NCI-H2171 (cell line): ENCODE measurements at places on chromosomes 7 and 10.

DNA sequence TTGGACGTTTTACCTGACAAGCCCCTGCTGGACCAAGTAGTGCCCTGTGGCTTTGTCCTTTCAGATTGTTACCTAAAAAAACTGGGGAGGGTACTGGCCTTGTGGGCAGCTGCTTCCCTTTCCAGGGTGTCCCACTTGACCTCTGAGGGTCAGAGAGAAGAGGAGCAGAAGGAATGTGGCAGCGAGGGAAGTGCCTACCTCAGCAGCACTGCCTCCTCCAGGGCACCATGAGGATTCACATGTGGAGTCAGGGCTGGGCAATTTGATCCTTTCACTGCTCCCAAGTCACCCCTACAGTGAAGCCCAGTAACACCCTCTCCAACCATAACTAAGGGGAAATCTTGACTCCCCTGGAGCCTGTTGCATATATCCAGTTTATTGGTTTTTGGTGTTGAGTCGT lies 64.6 kb downstream of the ITGB1 start:
- no peak for DNase-seq

DNA sequence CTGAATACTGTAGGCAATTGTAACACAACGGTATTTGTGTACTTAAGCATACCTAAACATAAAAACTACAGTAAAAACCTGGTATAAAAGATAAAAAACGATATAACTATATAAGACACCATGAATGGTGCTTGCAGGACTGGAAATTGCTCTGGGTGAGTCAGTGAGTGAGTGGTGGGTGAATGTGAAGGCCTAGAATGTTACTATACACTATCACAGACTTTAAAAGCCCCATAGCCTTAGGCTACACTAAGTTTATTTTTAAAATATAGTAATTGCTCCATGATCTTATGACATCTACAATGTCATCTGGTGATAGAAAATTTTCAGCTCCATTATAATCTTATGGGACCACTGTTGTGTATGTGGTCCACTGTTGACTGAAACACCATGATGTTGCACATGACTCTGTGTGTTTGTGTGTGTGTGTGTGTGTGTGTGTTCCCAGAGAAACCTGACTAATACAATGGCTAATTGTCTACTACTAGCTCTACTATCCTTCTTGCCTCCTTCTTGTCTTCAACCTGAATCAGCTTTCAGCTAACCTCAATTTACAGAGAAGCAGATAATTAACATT lies 27.6 kb upstream of the PRPF18 start:
- no peak for DNase-seq

DNA sequence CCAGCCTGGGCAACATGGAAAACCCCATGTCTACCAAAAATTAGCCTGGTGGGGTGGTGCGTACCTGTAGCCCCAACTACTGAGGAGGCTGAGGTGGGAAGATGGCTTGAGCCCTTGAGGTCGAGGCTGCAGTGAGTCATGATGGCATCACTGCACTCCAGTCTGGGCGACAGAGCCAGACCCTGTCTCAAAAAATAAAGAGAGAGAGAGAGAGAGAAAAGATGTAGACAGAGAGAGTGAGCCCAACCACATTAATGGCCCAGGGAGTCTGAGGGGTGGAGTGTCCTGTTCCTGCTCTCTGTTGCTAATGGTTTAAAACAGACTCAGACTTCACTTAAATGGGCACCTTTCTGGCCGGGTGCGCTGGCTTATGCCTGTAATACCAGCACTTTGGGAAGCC lies 455.7 kb upstream of the GALNT17 start:
- no peak for DNase-seq

DNA sequence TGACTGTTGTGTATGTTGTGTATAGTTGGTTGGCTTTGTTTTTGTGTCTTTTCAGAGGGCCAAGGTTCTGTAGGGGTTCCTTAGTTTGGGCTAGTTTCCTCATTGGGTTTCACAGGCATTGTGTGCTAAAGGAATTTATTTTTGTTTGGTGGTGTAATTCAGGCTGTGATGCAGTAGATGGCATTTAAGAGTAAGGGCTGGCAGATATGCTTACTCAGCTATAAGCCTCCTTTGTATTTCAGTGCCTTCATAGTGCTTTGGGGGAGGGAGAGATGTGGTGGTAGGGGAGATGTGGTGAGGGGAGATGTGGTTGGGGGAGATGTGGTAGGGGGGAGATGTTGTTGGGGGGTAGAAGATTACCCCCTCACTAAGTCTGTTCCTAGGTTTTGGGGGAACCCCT lies 91.7 kb downstream of the SLC25A40 start:
- no peak for DNase-seq

DNA sequence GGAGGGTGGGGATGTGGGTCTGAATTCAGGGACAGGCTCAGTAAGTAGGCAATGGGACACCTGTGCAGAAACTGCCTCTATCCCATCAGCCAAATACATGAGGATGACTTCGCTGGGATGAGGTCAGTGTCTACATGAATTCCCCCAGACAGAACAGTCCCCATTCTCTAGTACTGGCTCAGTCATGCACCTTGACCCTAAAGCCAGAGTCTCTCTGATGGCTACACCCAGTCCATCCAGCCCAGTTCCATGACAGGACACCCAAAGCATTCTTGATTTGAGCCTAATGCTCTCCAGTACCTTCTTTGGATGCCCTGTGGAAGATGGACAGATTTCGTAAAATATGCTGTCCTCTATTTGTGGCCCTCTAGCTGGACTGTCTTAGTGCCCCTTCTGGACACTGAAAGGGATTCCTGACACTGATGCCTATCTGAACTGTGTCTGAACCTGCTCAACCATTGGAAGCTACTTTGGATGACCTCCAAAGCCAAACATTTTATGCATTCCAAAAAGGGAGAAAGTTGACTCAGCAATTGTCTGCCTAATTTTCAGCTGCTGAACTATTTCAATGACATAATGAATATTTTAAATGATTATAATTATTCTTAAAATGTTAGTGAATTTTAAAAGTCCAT lies 14.6 kb downstream of the SFRP4 start:
- no peak for DNase-seq

DNA sequence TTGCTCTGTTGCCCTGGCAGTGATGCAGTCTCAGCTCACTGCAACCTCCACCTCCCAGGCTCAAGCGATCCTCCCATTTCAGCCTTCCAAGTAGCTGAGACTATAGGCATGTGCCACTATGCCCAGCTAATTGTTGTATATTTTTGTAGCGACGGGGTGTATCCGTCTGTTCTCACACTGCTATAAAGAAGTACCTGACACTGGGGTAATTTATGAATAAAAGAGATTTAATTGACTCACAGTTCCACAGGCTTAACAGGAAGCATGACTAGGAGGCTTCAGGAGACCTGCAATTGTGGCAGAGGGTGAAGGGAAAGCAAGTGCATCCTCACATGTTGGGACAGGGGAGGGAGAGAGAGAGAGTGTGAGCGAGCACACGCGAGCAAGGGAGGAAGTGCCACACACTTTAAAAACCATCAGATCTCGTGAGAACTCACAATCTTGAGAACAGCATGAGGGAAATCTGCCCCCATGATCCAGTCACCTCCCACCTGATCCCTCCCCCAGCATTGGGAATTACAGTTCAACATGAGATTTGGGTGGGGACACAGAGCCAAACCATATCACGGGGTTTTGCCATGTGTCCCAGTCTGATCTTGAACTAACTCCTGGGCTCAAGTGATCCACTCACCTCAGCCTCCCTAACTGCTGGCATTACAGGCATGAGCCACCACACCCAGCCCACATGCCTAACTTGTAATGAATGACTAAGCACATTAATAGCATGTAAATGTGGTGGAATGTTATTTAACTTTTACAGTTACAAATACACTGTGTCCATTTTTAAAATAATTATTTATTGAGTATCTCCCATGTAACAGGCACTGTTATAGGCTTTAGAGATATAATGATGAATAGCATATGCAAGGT lies 65.5 kb downstream of the RALA start:
- DNase-seq = no peak

DNA sequence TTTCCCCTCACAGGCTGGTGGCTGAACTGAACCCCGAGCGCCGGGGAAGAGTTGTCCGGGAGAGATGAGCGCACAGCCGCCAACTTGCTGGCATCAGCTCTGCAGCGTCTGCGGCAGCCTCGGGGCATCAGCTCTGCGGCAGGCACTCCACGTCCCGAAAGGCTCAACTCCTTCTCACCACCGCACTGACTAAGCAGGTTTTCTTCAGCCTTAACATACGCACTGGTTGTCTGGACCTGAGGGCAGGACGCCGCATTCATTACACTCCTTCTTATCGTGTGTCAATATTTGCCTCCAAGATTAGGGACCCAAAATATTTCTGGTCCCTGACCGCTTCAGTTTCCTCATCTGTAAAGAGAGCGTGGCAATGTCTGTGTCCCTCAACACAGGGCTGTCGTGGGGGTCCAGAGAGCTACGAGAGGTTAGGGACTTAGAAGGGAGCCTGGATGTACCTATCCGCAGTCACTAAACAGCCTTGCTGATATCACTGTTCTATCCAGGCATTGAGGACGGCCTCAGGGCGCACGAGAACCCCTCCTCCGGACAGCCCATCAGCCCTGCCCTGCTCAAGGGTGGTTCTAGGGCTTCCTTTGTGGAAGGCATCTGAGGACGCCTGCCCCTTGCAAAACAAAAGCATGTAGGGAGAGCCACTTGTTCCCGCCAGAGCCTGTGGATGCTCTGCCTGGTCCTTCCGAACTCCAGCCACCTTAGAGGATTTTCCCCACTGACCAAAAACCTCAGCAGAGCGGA lies 42.8 kb upstream of the FIGNL1 start:
- DNase-seq = no peak

DNA sequence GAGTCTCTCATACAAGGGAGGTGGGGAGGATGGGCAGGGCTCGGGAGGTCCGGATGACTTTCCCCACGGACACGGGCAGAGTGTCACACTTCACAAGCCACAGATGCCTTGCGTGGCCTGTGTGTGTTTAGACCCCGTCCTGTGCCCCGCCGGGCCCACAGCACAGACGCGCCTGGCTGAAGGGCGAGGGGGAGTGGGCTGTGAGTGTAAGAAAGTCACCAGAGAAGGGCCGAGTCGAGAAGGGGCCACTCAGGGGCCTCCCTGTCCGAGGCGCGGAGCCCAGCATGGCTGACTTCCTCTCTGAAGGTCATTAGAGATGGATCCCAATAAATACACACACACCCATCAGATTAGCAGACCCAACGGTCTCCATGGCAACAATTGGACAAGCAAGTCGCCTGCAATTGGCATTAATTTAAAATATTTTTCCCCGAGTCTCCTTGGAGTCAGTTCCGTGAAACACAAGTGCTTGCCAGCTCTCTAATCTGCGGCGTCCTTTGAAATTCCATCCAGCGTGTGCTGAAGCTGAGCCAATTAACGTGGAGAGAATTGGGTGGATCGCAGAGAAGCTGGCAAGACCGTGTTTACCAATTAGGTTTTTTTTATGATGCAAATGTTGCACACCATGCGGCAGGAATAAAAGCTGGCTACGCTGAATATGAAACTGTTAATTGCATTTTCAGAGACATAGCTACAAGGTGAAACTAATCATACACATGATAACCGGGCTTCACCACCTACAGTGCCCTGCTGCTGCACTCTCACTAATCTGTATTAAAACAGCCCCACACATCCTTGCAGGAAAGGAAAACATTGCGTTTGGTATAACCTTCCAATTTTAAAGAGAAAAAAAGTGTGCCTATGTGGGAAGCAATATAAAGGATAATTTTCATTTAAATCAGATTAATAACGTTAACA lies 571.2 kb downstream of the PTPRN2 start:
- DNase-seq = peak; percentile 25

GRCh38 chr10:89156161-89156835 lies 50.8 kb downstream of the CH25H start:
- no peak for DNase-seq

- no peak for DNase-seq
Observed at GRCh38 chr10:30747633-30748032, 118.1 kb upstream of the LYZL2 start.

GRCh38 chr7:2817456-2817855 lies 26.7 kb downstream of the GNA12 start:
- DNase-seq = no peak

- DNase-seq = no peak
Observed at GRCh38 chr7:16803881-16804673, 722 bp downstream of the AGR2 start.

DNA sequence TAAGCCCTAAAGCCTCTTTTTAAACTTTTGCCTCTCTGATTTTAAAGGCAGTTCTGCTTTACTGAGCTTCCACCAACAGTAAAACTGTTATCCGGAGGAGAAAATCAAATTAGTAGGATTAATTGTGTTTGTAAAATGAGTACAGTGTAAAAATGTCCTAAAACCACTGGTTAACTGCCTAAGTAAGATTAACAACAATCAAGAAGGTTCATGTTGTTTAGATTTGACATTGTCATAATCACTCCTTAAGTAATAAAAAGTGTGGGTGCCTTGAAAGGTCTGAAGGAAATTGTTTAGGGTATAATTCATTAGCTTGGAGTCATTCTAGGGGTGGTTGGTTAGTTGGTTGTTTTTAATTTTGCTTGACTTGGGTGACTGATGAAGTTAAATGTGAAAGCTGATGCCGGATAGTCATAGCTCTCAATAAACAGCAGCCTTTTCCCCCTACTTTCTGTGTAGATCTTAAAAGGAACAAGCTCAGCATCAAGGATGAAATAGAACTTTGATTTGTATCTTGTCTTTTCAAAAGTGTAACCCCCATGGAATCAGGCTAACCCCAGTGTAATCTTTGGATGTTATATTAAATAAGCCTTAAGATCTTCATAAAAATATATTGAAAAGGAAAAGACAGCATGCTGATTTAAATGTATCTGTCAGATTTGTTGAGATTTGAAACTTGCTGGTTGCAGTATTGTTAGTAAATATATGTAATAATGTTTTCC lies 148.3 kb downstream of the ARID5B start:
- no peak for DNase-seq

- peak; percentile 20 for DNase-seq
Observed at GRCh38 chr7:40329601-40330153, 194.9 kb downstream of the SUGCT start.

GRCh38 chr7:114402876-114403635 lies 11.6 kb upstream of the FOXP2 start:
- DNase-seq = no peak
